ENCODE measurements at places on chromosomes 5 and 9.

- H3K4me3 ChIP-seq = no peak overlapping the region
- no peak for DNase-seq
- H3K36me3 ChIP-seq = no peaks in the 10 kb centered on the region
- H3K27me3 ChIP-seq = no peaks in the 10 kb centered on the region
- H3K4me1 ChIP-seq = peaks cover 4% of the 10 kb centered on the region
Observed at GRCh38 chr9:113566712-113567071, 103.2 kb downstream of the RGS3 start.

DNA sequence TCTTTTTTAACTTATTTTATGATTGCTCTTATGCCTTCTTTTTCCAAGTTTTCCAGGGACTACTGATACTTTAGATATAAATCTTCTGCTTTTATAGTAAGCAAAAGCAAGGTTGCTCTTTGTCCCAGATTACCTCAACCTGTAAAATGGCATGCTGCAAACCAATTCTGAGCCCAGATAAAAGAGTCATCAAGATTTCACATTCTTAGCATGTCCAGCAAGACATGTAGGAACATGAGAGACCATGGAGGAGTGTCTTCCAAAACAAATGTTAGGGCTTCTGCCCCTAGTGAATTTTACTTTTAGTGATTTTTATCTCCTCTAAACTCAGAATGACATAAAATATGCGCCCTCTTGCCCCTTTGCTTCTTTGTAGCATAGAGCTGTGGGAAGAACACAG is 7.0 kb upstream of the CDC20B start:
- H3K4me3 ChIP-seq = no peak overlapping the region
- no peaks in the 10 kb centered on the region for H3K36me3 ChIP-seq
- no peak overlapping the region for H3K27ac ChIP-seq
- H3K27me3 ChIP-seq = peaks cover 43% of the 10 kb centered on the region

- no peaks in the 10 kb centered on the region for H3K36me3 ChIP-seq
- no peaks in the 10 kb centered on the region for H3K4me1 ChIP-seq
- no peaks in the 10 kb centered on the region for H3K27me3 ChIP-seq
- no peak for DNase-seq
- no peak overlapping the region for H3K27ac ChIP-seq
- no peak overlapping the region for H3K4me3 ChIP-seq
Observed at GRCh38 chr5:19044931-19045695, 942.9 kb downstream of the CDH18 start.

DNA sequence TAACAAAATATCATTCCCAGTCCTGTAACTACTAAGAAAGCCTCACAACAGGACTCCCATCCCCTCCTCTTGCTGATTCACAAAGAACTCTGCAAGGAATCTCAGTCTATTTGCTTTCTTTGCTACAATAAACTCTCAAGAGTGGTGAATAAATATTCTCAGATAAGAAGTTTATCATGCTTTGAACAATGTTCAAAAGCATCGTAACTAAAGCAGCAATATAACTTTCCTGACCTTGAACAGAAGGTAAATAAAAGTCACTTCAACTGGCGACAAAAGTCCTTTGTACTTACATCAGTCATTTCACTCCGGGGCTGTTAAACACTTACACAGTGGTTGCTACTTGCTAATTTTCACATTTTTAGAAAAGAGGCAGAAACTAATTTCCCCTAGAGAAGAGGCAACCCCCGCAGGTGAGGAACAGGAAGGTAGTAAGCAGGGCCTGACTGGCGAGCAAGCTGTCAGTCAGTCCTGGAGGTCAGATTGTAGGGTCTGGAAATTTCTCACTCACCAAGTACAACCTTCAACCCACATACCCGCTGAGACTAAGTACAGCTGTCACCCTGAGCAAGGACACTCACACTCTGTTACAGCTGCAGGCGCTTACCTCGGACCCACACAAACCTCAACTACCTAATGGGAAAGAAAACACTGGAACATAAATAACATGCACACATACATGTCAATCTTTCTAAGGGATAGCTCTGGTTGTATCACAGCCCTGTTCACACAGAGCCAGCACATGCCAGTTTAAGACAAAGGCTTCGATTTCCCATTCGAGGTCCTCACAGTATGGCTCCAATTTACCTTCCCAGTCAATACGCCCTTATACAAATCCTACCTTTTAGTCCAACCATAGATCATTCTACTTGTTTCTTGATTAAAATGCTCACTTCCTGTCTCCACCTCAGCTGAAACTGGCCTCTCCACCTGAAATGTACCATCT is 104.6 kb upstream of the RETREG1 start:
- H3K36me3 ChIP-seq = no peaks in the 10 kb centered on the region
- H3K4me3 ChIP-seq = no peak overlapping the region
- DNase-seq = no peak
- H3K27me3 ChIP-seq = no peaks in the 10 kb centered on the region
- no peaks in the 10 kb centered on the region for H3K4me1 ChIP-seq

GRCh38 chr9:437574-438001 is 222.9 kb downstream of the DOCK8 start:
- no peak overlapping the region for H3K27ac ChIP-seq
- H3K27me3 ChIP-seq = no peaks in the 10 kb centered on the region
- peaks cover 88% of the 10 kb centered on the region for H3K36me3 ChIP-seq
- no peak for DNase-seq
- no peak overlapping the region for H3K4me3 ChIP-seq

DNA sequence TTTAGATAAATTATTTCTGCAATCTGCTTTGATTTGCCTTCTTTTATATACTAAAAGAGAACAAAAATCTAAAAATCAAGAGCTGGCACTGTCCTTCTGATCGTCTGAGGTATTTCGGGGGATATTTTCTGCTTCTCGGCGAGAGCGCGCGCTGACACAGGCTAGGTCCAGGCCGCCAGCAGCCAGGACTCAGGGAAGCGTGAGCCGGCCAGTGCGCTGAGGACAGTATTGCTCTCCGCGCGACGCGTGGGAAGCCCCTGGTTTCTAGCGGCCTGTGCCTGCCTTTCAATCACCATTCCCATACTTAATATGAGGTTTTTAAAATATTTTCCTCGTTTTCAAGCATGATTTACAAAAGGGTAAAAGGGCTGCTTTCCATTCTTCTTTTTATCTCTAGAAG is 307.3 kb upstream of the IRX1 start:
- no peaks in the 10 kb centered on the region for H3K36me3 ChIP-seq
- DNase-seq = no peak
- H3K27me3 ChIP-seq = no peaks in the 10 kb centered on the region
- no peak overlapping the region for H3K4me3 ChIP-seq
- no peaks in the 10 kb centered on the region for H3K4me1 ChIP-seq
- no peak overlapping the region for H3K27ac ChIP-seq

- H3K27ac ChIP-seq = peak overlapping the region; percentile 96
- no peaks in the 10 kb centered on the region for H3K27me3 ChIP-seq
- H3K4me3 ChIP-seq = peak overlapping the region; percentile 89
- H3K4me1 ChIP-seq = peaks cover 20% of the 10 kb centered on the region
- no peaks in the 10 kb centered on the region for H3K36me3 ChIP-seq
Observed at GRCh38 chr9:83707518-83707767, 315 bp downstream of the UBQLN1 start.

DNA sequence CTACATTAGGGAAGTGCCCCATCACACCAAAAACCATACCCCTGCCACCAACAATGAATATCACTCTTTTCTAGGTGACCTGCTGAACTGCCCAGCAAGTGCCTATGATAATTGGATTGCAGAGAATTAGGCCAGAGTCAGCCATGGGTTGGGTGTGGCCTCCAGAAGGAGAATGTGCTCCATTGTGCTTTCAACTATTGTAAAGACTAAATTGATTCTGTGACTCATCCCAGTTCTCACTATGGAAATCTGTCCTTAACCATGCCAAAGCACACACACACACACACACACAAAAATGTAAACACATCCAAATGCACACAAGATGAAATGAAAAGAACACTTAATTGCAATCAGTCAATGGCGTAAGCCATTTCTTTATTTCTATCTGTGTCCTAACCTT is 25.7 kb downstream of the DRD1 start:
- H3K27me3 ChIP-seq = no peaks in the 10 kb centered on the region
- no peak overlapping the region for H3K27ac ChIP-seq
- no peak overlapping the region for H3K4me3 ChIP-seq

DNA sequence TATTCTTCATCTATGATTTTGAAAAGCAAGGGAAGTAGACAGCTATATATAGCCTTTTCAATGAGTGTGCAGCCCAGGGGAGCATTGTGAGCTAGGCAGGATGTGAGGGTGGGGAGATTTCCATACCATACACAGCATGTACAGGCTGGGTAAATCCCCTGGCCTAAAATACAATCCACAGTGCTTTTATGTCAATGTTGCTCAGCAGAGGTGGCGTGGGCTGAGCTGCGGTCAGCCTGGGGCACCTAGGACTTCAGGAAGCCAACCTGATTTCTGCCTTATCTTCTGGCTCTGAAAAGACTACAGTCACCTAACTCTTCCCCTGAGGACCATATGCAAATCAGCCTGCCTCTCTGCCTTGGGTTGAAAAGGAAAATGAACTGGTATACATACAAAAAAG is 6.3 kb upstream of the GARIN3 start:
- H3K4me3 ChIP-seq = peak overlapping the region; percentile 34
- peak; percentile 71 for DNase-seq
- H3K36me3 ChIP-seq = no peaks in the 10 kb centered on the region
- H3K27me3 ChIP-seq = no peaks in the 10 kb centered on the region

- no peaks in the 10 kb centered on the region for H3K4me1 ChIP-seq
- H3K27ac ChIP-seq = no peak overlapping the region
- H3K27me3 ChIP-seq = no peaks in the 10 kb centered on the region
- no peak overlapping the region for H3K4me3 ChIP-seq
- DNase-seq = no peak
Observed at GRCh38 chr9:70315389-70315788, 56.6 kb downstream of the SMC5 start.

DNA sequence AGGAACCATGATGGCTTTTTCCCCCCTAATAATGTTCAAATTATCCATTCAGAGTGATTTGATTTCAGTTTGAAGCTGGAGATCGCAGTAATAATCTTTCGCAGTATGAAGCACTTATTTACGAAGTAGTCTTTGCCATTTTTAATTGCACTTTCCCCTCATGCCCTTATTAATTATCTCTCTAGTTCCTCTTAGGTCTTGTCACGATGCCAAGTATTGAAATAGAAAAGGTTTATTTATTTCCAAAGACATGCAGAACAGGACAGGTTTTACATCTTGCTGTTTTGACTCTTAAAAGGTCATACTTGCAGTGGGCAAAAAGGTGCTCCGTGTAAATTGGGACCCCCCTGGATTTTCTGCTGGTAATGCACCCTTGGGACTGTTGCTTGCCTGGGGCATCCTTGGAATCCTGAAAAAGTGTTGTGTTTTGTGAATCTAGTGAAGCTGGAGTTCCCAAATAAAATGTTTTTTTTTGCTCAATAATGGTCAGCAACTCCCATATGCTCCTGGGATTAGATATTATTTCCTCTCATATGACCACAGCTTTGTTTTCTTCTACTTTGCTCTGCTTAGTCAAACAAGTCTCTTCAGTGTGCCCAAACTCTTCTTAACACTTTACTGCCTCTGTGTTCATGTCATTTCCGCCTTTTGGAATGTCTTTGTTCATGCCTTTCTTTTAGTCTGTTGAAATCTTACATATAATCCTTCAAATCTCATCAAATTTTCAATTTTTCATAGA is 278.3 kb downstream of the TMEM38B start:
- H3K27me3 ChIP-seq = no peaks in the 10 kb centered on the region
- H3K36me3 ChIP-seq = no peaks in the 10 kb centered on the region
- no peaks in the 10 kb centered on the region for H3K4me1 ChIP-seq
- H3K4me3 ChIP-seq = no peak overlapping the region
- H3K27ac ChIP-seq = no peak overlapping the region

DNA sequence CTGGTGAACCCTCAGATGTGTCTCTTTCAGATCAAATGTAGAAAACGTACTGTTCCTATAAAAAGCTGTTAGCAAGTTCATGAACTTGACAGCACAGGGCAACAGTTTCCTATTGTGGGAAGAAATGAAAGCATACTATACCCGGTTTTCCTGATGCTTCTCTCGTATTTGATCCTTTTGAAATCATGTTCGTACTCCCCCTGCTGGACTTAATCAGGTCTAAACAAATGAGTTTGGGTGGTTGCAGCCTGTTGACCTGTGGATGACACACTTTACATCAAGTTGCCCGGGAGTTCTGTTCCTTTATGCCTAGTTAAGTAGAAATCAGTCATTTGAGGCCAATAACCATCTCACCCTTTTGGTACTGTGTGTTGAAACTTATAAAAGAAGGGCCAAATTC is 1992.3 kb downstream of the MAT2B start:
- H3K36me3 ChIP-seq = no peaks in the 10 kb centered on the region
- no peaks in the 10 kb centered on the region for H3K4me1 ChIP-seq

Data from B cell (primary cell).